ENCODE measurements at places on chromosomes 11 and 22.

DNA sequence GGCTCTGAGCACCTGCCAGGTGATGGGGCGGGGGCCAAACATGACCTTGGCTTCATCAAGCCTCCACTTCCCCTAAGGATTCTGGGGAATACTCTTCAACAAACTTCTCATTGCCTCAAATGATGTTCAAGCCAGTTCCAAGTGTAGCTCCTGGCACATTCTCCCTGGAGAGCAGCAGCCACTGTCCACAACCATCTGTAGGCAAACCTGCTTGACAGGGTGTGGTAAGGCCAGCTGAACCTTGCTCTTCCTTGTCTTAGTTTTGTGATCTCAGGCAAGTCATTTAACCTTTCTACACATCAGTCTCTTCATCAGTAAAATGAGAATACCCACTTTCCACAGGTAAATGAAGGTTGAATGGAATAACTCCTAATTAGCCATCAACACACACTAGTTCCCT, 323.3 kb downstream of the TENM4 start:
- DNase-seq, result no peak

GRCh38 chr22:44538051-44538450, 40.0 kb upstream of the RTL6 start:
- no peak for DNase-seq

DNA sequence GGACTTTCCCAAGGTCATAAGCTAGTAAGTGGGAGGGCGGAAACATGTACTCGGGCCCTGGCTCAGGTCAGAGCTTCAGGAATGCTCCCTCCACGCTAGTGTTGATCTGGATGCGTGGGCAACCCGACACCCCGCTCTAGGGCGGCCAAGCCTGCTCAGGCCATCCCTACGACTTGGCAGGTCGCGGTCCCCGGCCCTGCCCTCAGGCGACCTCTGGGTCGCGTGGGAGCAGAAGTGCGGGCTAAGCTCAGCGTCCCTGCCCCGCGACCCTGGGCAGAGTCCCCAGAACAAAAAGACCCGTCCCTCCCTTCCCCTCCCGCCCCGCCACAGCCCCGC, 781 bp upstream of the TEF start:
- DNase-seq, result no peak

- DNase-seq, result no peak
Observed at GRCh38 chr11:112540261-112540660, 279.6 kb upstream of the PLET1 start.

GRCh38 chr11:96215110-96215782, 127.7 kb downstream of the MAML2 start:
- DNase-seq, result no peak

- no peak for DNase-seq
Observed at GRCh38 chr11:12213883-12214282, 103.5 kb downstream of the MICAL2 start.

- DNase-seq, result peak; percentile 50
Observed at GRCh38 chr11:45593992-45594391, 71.4 kb downstream of the CHST1 start.

DNA sequence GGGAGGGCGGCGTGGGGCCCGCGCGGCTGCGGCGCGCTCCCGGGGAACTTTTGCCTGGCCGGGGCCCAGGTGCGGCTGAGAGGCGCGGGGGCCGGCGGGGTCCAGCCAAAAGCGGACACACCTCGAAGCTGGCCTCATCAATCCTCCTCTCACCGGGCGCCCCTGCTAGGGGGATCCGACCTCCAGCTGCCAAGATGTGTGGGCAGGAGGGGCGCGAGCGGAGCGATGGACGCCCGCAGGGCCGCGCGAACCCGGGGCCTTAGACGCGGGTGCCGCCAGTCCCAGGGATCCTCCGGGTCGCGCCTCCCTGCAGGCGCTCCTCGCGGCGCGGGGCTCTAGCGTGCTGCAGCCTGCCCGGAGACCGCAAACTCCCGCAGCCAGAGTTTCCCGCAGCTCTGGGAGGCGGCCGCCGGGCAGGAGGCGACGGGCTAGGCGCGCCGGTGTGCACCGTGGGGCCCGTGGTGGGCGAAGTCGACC, 785 bp downstream of the IGSF9B start:
- DNase-seq, result no peak

DNA sequence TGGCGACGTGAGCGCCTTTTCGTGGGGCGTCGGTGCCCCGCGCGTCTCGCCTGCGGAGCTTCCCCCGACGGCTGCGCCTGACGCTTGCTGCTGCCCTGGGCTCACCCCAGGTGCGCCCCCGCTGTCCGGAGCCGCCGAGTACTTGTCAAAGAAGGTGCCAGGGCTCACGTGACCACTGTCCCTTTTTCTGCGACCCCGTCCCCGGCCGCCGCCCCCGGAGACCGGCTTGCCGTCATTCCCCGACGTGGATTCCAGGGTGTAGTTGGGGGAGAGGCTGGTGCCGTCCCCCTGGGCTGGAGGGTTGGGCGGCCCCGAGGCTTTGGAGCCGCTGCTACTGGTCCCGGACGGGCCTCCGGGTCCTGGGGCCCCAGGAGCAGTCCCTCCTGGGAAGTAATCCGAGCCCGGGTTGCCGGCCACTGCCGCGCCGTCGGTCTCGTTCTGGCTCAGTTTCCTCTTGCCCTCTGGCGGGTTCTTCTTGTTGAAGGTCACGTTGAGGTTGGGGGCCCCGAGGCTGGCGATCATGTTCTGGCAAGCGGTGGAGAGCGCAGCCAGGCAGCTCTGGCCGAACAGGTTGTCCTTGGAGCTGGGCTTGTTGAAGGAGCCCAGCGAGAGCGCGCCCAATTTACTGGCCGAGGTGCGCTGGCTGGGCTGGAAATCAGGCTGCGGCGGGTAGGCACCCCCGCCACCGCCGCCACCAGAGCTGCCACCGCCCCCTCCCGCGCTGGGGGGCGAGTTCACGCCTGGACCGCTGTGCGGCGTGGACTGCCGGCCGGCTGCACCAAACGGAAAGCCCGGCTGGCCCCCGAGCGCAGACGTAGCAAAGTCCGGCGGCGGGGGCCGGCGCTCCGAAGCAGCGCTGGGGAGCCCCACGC, 3.8 kb downstream of the MN1 start:
- no peak for DNase-seq

GRCh38 chr11:16783321-16783801, 44.9 kb downstream of the C11orf58 start:
- DNase-seq, result no peak

DNA sequence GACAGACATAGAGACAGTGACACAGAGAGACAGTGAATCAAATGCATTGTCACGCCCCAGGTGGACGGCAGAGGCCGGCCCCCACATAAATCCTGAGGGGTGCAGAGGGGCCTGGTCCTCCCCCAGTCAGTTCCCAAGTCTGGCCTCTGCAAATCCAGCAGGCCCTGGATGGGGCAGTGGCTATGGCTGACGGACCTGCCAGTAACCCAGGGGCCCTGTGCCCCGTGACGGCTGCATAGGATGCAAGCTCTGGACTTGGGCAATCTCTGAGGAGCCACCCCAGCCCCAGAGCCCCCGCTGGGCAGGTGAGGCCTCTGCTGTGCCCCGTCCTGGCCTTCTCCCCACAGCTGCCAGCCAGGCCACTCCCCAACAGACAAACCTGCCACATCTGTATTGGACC, 204.5 kb downstream of the BRD1 start:
- DNase-seq, result no peak

- no peak for DNase-seq
Observed at GRCh38 chr11:132119573-132119972, 749.2 kb downstream of the NTM start.

- DNase-seq, result no peak
Observed at GRCh38 chr11:34824425-34824824, 91.8 kb downstream of the APIP start.

GRCh38 chr22:37496651-37497050, 10.5 kb upstream of the MFNG start:
- DNase-seq, result no peak

GRCh38 chr11:82682003-82682751, 51.5 kb downstream of the FAM181B start:
- DNase-seq, result no peak

GRCh38 chr11:74756571-74756970, 7.9 kb downstream of the RNF169 start:
- DNase-seq, result no peak
